ENCODE measurements at places on chromosomes 2 and 18. TPM values are rescaled to one million over a fixed set of nuclear protein-coding genes. Genes with fewer than 3 reads are reported as not detected.

The HOXD11 gene
- total RNA-seq: not detected

The VWA3B gene
- total RNA-seq: not detected

The HOXD13 gene
- total RNA-seq: 1.4 TPM

The FAP gene
- total RNA-seq: not detected

The CYRIA gene
- total RNA-seq: not detected

The RAD51AP2 gene
- total RNA-seq: not detected

The KCNE4 gene
- total RNA-seq: not detected

The CD8A gene
- not detected for total RNA-seq

The SERPINB12 gene
- not detected for total RNA-seq

The RTTN gene
- total RNA-seq: 8.0 TPM

The L3MBTL4 gene
- not detected for total RNA-seq

The RSAD2 gene
- total RNA-seq: 0.78 TPM

The BAZ2B gene
- total RNA-seq: 25.2 TPM

The CD8B2 gene
- total RNA-seq: not detected

The OBSL1 gene
- 0.86 TPM for total RNA-seq

The GAREM2 gene
- 0.33 TPM for total RNA-seq

The FBXO15 gene
- total RNA-seq: not detected

The RIT2 gene
- not detected for total RNA-seq

The KCNS3 gene
- 0.05 TPM for total RNA-seq

The CABYR gene
- total RNA-seq: 0.36 TPM

The ATOH8 gene
- total RNA-seq: 2.3 TPM

The RNU2-63P gene
- total RNA-seq: not detected

The BZW1 gene
- 121 TPM for total RNA-seq

The CAPG gene
- total RNA-seq: 460 TPM

The ALPG gene
- total RNA-seq: not detected

The VAMP8 gene
- 92.3 TPM for total RNA-seq

The GRHL1 gene
- 5.5 TPM for total RNA-seq

The AMMECR1L gene
- total RNA-seq: 10.5 TPM

The ARL4C gene
- 2.1 TPM for total RNA-seq

The C2orf80 gene
- total RNA-seq: not detected

The FAM124B gene
- not detected for total RNA-seq

The LMAN1 gene
- total RNA-seq: 46.2 TPM

The IL1F10 gene
- not detected for total RNA-seq

The NYAP2 gene
- 0.05 TPM for total RNA-seq

The KRTCAP3 gene
- 30.4 TPM for total RNA-seq

The AGXT gene
- total RNA-seq: 1.6 TPM

The ANKRD30BL gene
- not detected for total RNA-seq

The SULT1C4 gene
- total RNA-seq: not detected

The MARS2 gene
- 16.1 TPM for total RNA-seq

The CFAP65 gene
- not detected for total RNA-seq

All from HT-29 (cell line).